Hair follicle dermal papilla cell (primary cell): ENCODE measurements at places on chromosomes 6 and 20. TPM values are rescaled to one million over a fixed set of nuclear protein-coding genes. Genes with fewer than 3 reads are reported as not detected.

The SLPI gene
- not detected in 2 replicates for total RNA-seq

The SLC17A2 gene
- total RNA-seq, result not detected in 2 replicates

The VAPB gene
- 9.5 and 14.9 TPM in 2 replicates for total RNA-seq

The AGER gene
- 0.16 TPM in 1 of 2 replicates, not detected in the other for total RNA-seq

The RIPOR2 gene
- 0.65 and 0.97 TPM in 2 replicates for total RNA-seq

The CDSN gene
- not detected in 2 replicates for total RNA-seq

The SLC24A3 gene
- 0.49 and 0.73 TPM in 2 replicates for total RNA-seq

The LY6G6C gene
- total RNA-seq, result not detected in 2 replicates

The PPP1R3G gene
- total RNA-seq, result 4.4 and 6.2 TPM in 2 replicates

The DNAH8 gene
- total RNA-seq, result under 0.01 TPM in 1 of 2 replicates, not detected in the other

The IPCEF1 gene
- 0.24 and 0.65 TPM in 2 replicates for total RNA-seq

The HTR1E gene
- not detected in 2 replicates for total RNA-seq

The LAMA2 gene
- total RNA-seq, result 114 and 134 TPM in 2 replicates

The CTAGE9 gene
- total RNA-seq, result not detected in 2 replicates

The ENPP1 gene
- total RNA-seq, result 12.8 and 22.7 TPM in 2 replicates

The LBP gene
- total RNA-seq, result 0.12 TPM in 1 of 2 replicates, not detected in the other

The NMBR gene
- not detected in 2 replicates for total RNA-seq

The SPTLC3 gene
- 3.6 and 6.7 TPM in 2 replicates for total RNA-seq

The ADGRG6 gene
- 0.32 and 0.36 TPM in 2 replicates for total RNA-seq

The SLC35F1 gene
- total RNA-seq, result under 0.01 TPM in 1 of 2 replicates, not detected in the other

The CDH26 gene
- 0.12 and 0.49 TPM in 2 replicates for total RNA-seq

The HDGFL1 gene
- total RNA-seq, result not detected in 2 replicates

The TRIM31 gene
- total RNA-seq, result not detected in 2 replicates

The GCLC gene
- 12.8 and 13.0 TPM in 2 replicates for total RNA-seq

The FAM209B gene
- total RNA-seq, result 0.36 TPM in 1 of 2 replicates, not detected in the other

The FOXS1 gene
- 0.16 TPM in 1 of 2 replicates, not detected in the other for total RNA-seq

The LPA gene
- not detected in 2 replicates for total RNA-seq

The RIPPLY2 gene
- 0.61 and 0.97 TPM in 2 replicates for total RNA-seq

The SNX5 gene
- total RNA-seq, result 111 and 120 TPM in 2 replicates
